ENCODE measurements at places on chromosomes 16 and 17.
A peak's percentile ranks its signal among the peaks of the same experiment; 100 is the strongest.

DNA sequence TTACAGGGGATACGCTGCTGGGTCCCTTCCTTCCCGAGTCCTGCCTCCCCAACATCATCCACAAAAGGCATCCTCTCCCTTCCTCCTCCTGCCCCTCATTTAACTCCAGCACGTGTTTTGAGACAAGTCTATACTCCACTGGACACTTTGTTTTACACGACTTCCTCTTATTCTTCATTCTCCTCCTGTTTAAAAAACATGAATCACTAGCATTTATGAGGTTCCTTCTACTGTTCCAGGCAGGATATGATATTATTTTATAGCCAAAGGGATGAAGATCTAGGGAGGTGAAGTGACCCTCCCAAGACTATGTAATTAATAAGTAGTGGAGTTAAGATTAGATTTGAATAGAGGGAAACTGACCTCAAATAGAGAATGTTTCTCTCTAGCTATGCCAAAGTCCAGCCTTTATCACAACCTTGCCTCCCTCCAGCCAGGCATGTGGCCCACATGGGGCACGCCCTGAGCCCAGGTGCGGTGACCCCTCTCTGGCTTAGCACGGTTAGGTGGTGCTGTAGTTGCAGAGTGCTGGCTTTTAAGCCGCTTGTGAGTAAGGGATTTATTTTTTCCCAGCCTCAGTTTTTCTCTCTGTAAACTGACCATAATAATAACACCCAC is 1.3 kb upstream of the HSD17B2 start:
- DNase-seq = no peak

DNA sequence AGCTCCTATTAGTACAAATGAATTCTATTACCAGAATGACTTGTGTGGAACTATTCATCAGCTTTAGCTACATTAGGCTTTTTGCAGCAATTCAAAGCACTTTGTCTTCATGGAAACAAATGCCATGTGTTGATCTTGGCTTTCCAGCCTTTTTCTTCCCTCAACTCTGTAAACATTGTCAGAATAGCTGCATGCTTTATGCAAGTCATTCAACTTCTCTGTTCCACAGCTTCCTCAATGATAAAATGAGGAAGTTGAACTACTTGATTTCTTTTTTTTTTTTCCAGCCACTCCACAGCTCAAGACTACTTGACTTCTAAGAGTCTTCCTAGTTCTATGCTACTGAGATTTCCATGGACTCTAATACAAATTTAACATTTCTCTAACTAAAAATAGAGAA is 41.1 kb downstream of the KIAA0753 start:
- DNase-seq = no peak

DNA sequence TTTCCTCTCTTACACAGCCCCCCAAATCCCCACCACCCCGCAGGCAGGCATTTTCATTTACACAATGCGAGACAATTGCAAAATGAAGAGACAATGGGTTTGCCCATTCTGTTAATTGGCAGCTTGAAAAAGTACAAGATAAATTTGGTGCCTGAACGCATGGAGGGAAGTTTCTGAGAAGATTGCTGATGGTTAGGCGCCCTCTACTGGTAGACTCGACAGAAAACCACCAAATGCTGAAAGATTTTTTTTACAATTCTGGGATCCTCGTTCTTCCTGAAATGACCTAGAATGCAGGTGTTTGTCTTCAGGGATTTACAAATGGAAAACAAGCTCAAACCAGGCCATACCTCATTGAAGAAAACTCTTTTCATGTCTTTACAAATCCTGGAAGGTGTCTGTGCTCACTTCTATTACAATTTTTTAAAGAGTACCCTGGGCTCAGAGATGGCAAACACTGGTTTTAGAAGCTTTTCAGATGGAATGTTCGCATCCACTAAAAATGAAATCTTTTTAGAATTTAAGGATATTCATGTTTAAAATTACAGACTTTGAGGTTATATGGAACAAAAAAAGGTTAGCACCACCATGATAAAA is 338.5 kb downstream of the PMP22 start:
- DNase-seq = peak; percentile 15

DNA sequence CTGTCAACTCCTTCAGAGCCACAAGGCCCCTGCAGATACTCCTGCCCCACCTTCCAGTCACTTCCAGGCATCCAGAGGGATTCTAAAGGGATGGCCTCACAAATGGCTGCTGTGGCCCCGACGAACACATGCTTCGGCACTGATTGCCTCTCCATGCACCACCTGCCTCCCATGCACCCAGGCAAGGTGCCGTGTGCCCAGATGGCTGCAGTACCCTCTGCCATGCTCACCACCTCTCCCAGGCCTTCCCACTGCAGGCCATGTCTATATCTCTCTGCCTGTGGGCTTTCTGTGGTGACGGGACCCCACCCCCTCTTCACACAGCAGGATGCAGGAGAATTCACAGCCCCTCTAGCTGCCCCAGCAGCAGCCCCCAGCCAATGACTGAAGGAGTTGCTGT is 27.9 kb upstream of the LYRM9 start:
- no peak for DNase-seq

- no peak for DNase-seq
Measured at GRCh38 chr17:81734405-81735263, 22.6 kb downstream of the SLC25A10 start.

DNA sequence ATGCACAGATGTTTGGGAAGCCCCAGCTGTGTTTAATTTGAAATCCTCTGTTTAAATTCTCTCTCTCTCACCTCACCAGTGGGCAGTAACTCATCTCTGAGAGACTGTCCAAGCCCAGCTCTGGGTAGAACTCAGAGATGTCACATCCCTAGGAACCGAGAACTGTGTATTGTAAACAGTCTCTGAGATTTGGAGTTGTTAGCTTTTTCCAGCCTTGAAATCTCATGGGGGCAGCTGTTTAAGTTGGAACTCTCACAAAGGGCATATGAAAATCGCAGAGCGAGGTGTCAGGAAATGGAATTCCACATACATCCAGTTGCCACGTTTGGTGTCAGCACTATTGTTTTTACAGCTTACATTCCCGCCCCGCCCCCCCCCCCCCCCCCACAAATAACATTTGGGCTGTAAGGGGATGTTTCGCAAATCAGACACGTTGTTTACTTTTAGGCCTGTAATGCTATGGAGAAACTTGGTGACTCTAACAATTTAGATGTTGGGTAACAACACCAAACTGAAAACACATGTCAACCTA is 34.3 kb downstream of the VPS35L start:
- DNase-seq = no peak

DNA sequence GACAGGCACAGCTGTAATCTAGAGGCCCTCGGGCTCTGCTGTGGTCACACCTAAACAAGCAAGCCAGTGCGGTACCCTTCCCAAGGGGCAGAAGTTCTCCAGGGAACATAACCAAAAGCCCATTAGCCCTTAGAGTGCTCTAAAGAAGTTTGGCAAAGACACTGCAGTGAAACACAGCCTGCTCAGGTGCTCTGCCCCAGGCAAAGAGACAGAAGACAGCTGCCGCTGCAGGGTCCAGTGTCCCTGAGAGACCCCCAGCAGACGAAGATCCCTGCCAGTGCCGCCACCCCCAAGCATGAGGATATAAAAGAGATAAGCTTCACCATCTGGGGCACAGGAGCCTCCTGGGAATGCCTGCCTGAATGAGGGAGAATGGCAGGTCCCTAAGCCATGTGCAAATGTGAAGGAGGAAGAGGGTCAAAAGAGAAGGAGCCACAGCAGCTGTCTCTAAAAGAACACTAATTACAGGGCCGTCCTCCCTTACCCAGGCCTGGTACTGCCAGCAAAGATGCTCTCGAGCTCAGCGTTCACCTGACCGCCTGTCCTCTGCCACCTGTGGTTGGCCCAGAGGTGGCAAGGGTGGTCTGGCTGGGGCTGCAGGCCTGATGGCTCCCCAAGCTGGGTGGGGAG is 29.7 kb downstream of the CUEDC1 start:
- no peak for DNase-seq

DNA sequence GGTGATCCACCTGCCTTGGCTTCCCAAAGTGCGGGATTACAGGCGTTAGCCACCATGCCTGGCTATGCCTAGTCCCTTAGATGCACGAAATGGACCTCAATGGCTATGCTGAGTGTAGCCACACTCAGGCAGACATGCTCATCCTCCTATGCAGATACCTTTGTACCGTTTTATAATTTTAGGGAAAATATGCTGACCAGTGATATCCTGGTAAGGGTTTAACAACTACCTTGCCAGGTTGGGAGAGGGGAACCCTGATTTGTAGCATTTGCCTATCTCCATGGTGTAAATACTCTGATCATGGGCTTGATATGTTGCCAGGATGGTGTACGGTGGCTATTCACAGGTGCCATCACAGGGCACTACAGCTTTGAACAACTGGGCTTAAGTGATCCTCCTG is 6.9 kb upstream of the SNF8 start:
- DNase-seq = no peak

DNA sequence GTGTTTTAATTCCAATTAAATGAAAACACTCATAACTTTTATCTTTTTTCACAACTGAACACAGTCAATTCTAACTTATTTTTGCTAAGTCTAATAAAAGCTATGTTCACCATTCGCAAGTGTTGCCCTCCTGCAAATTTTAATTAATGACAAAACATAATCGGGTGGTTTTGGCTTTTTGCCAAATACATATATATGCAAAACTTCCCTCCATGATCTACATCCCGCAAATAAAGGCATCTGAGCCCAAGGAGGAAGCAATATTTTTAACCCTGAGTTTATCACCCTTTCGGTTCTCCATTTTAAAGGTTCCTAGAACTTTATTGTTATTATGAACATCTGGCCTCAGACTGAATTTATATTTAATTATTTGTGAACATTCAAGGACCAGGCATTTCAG is 507.9 kb downstream of the CDH13 start:
- no peak for DNase-seq

DNA sequence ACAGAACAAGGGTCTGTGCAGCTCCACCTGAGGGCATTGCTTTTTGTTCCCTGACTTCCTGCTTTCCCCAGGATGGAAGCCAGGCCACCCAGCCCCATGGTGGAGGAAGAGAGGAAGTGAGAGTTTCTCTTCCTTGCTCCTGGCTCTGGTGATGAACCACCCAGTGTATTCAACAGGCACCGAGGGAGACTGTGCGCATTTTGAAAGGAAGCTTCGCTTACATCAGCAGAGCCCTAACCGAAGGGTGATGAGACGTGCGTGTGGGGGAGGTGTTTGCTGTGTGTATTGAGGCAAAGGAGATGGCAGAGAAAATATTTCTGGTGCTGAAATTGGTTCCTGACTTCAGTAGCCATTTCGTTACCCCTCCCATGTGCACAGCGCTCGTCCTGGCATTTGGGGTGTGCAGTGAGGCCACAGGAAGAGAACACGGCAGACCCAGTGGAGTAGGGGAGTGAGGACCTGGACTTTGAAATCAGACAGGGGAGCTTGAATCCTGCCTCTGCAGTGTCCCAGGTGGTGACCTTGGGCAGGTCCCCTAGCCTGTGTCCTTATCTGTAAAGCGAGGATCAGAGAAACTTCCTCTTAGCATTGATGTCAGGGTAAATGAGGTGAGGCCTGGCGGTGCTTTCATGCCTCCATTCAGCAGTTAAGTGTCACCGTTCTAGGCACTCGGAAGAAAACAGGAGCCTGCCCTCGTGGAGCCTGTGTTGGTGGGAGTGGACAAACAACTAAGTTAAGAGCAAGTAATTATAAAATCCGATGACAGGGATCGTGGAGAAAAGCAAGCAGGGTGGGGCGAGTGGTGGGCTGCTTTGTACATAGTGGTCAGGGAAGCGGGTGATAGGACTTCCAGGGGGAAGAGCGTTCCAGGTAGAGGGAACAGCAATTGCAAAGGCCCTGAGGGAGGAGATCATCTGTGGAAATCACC is 7.4 kb downstream of the CMIP start:
- DNase-seq = no peak

DNA sequence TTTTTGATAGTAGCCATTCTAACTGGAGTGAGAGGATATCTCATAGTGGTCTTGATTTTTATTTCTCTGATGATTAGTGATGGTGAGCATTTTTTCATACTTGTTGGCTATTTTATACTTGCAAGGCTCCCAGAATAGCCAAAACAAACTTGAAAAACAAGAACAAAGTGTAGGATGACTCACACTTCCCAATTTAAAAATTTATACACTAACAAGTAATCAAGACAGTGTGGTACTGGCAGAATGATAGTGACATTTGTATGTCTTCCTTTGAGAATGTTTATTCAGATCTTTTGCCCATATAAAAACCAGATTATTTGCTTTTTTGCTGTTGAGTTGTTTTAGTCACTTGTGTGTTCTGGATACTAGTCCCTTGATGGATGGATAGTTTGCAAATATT is 17.8 kb downstream of the SPECC1 start:
- DNase-seq = no peak

All from NCI-H345 (cell line).